ENCODE measurements at places on chromosomes 2 and 18. TPM values are rescaled to one million over a fixed set of nuclear protein-coding genes. Genes with fewer than 3 reads are reported as not detected.
A peak's percentile ranks its signal among the peaks of the same experiment; 100 is the strongest.

GRCh38 chr2:113812204-113812603 lies 55.8 kb upstream of the SLC35F5 start:
- no peak overlapping the region for H3K4me3 ChIP-seq
- DNase-seq: no peak
- H3K36me3 ChIP-seq: no peaks in the 10 kb centered on the region
- H3K4me1 ChIP-seq: no peaks in the 10 kb centered on the region
- H3K27me3 ChIP-seq: no peaks in the 10 kb centered on the region
- H3K27ac ChIP-seq: no peak overlapping the region

DNA sequence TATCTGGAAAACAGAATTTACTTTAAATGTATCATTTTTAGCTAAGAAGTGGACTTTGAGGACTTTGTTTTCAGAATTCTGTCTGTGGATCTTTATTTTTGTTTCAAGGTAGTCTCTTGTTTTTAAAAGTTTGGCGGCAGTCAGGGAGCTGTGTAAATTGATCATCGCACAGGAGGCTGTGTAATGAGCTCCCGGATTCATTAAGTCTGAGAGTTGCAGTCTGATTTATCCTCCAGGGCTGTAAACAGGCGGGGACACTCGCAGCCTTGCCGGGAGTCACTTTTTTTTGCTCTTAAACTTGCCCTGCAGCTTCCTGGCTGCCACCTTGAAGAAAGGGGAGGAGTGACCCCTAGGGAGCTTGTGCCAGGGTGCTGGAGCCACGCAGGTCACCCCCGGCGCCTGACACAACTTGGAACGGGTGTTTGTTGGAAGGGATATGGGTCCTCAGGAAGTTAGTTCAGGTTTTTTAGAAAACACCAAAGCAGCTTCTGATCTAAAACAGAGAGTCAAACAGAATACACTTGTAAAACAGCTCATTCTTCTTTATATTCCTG lies 76.2 kb downstream of the DCDC2C start:
- H3K27ac ChIP-seq: no peak overlapping the region
- H3K4me3 ChIP-seq: no peak overlapping the region
- peaks cover 28% of the 10 kb centered on the region for H3K27me3 ChIP-seq

ARHGAP15 gene
- not detected for total RNA-seq

TIA1 gene
- 176 TPM for total RNA-seq

DNA sequence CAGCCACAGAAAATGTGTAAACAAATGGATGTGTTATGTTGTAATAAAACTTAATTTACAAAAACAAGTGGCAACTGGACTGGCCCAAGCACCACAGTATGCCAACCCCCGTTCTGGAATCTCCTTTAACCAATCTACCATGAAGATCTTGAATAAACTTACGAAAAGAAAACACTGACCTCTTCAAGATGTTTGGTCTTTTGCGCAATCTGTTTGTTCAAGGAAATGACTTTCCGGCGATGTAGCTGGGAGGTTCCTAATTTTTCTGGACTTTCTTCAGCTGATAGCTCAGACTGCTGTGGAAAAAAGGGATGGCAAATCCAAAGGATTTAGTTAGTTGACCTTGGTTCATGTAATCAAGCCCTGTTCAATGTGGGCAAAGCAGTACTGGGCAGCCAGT lies 55.7 kb downstream of the CCDC93 start:
- no peaks in the 10 kb centered on the region for H3K27me3 ChIP-seq
- no peak overlapping the region for H3K27ac ChIP-seq
- H3K36me3 ChIP-seq: peaks cover 39% of the 10 kb centered on the region
- H3K4me3 ChIP-seq: no peak overlapping the region

GRCh38 chr2:100038011-100038410 lies 104.4 kb downstream of the AFF3 start:
- no peak overlapping the region for H3K27ac ChIP-seq
- H3K4me1 ChIP-seq: peaks cover 17% of the 10 kb centered on the region
- peaks cover 15% of the 10 kb centered on the region for H3K27me3 ChIP-seq
- no peak for DNase-seq
- H3K4me3 ChIP-seq: no peak overlapping the region

DNA sequence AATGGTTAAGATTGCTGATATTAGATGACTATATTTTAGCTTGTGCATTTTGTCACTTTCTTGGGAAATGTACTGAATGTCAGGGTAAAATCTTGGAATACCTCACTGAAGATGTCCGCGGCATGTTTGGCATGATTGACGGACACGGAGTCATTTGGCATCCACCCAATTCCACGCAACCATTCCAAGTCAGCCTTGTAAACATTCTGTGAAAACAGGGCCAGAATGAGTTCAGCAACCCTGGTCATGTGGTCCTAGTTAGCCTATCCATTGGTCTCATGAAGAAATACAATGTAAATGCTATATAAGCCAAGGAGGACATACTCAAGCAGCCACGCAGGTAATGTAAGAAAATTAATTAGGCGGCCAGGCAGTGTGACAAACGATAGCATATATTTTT lies 159.5 kb downstream of the RIF1 start:
- H3K27me3 ChIP-seq: no peaks in the 10 kb centered on the region
- H3K4me1 ChIP-seq: no peaks in the 10 kb centered on the region
- no peak overlapping the region for H3K4me3 ChIP-seq

- no peaks in the 10 kb centered on the region for H3K27me3 ChIP-seq
- peak overlapping the region; percentile 75 for H3K27ac ChIP-seq
- no peak for DNase-seq
- H3K4me1 ChIP-seq: peaks cover 17% of the 10 kb centered on the region
- H3K4me3 ChIP-seq: peak overlapping the region; percentile 90
Measured at GRCh38 chr18:24270937-24271380, 126.7 kb downstream of the OSBPL1A start.

GRCh38 chr2:220442012-220442411 lies 814.6 kb downstream of the SLC4A3 start:
- H3K27me3 ChIP-seq: no peaks in the 10 kb centered on the region
- no peak overlapping the region for H3K4me3 ChIP-seq
- no peaks in the 10 kb centered on the region for H3K4me1 ChIP-seq

DNA sequence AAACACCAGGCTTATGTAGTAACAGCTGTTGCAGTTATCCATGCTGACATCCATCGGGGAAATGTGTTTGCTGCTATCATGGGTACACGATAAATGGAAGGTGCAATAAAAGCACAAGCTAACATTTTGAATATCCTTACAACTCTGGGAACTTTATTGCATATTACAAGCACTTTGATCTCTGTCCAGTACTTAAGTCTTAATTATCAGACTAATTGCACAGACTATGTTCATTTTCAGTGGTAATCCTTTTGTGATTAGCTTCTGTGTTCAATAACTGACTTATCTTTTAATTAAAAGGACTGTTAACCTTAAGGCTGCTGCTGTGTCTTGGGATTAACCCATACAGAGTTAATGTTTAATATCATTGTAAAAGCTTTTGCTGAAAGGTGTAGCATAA lies 101.4 kb upstream of the ATP5MC3 start:
- H3K4me3 ChIP-seq: no peak overlapping the region
- H3K27me3 ChIP-seq: peaks cover 31% of the 10 kb centered on the region
- H3K36me3 ChIP-seq: no peaks in the 10 kb centered on the region
- no peak for DNase-seq
- no peak overlapping the region for H3K27ac ChIP-seq

GRCh38 chr2:196341277-196341841 lies 170.0 kb upstream of the STK17B start:
- H3K4me1 ChIP-seq: peaks cover 3% of the 10 kb centered on the region
- no peaks in the 10 kb centered on the region for H3K27me3 ChIP-seq
- no peak overlapping the region for H3K27ac ChIP-seq
- H3K4me3 ChIP-seq: no peak overlapping the region
- H3K36me3 ChIP-seq: peaks cover 4% of the 10 kb centered on the region
- DNase-seq: no peak

- H3K36me3 ChIP-seq: no peaks in the 10 kb centered on the region
- no peaks in the 10 kb centered on the region for H3K27me3 ChIP-seq
Measured at GRCh38 chr2:31688282-31688681, 107.5 kb upstream of the SRD5A2 start.

DNA sequence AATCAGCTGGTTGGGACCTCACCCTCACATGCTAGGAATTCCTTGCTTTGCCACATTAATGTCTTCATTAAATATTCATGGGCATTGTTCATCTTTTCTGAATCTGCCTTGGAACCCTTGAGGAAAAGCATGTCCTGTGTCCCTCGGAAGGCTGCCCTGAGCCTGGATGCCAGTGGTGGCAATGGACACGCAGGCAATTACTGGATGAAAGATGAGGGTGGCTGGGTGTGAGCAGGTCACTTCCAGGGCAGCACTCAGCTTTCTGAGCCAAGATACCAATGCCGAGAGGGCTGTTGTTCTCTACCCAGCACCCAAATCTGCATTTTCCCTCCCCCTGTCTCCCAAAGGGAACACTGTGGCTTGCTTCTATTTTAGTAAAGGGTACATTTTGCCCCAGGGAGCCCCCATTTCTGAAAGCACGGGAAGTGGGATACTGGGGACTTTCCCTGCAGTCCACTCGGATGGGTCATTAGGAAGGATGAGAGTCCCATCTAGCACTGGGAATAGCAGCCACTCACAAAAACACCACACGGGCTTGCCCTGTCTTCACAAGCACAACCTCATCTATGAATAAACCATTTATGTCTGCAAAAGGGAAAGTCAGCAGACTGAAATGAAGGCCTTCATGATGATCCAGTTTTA lies 234.8 kb downstream of the SOX11 start:
- no peaks in the 10 kb centered on the region for H3K27me3 ChIP-seq
- H3K4me1 ChIP-seq: peaks cover 18% of the 10 kb centered on the region
- no peak overlapping the region for H3K4me3 ChIP-seq
- H3K36me3 ChIP-seq: no peaks in the 10 kb centered on the region

DNA sequence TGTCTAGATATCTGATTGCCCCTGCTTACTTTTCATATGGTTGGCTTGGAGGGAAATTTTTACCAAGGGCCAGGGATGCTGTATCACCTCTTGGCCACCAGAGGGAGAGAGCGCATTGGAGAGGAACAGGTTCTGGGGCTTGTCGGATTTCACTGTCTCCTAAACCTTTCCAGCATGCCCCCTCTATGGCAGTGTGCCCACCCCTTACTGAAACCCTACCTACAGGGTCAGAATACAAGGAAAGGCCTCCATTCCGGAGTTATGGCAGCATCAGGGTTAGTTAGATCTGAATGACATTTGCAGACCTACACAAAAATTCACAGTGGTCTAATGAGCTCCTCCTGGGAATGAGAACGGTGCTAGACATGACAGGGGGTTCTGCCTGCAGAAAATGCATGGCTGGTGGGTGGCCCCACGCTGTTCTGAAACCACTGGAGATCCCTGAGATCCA lies 5.8 kb downstream of the SLC14A2 start:
- no peak for DNase-seq
- peaks cover 12% of the 10 kb centered on the region for H3K4me1 ChIP-seq
- H3K36me3 ChIP-seq: no peaks in the 10 kb centered on the region

DNA sequence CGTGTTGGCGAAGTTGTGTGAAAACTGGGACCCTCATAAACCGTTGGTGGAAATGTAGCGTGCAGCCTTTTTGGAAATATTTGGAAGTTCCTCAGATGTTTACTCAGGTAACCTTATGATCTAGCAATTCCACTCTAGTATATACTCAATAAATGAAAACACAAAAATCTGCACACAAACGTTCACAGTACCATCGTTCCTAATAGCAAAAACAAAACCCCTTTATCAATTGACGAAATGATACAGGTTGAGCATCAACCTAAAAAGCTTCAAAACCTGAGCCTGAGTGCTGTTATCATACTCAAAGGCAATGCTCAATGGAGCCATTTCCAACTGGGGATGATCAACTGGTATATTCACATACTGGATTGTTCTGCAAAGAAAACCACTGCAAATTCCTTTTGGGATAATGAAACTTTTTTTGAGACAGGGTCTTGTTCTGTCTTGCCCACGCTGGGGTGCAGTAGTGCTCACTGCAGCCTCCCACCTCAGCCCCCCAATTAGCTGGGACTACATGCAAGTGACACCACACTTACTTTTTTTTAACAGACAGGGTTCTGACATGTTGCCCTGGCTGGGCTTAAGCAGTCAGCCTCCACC lies 777 bp upstream of the C18orf32 start:
- H3K27me3 ChIP-seq: no peaks in the 10 kb centered on the region
- H3K4me3 ChIP-seq: peak overlapping the region; percentile 97
- peak overlapping the region; percentile 94 for H3K27ac ChIP-seq
- peaks cover 46% of the 10 kb centered on the region for H3K36me3 ChIP-seq
- H3K4me1 ChIP-seq: peaks cover 39% of the 10 kb centered on the region
- DNase-seq: no peak

- peak within 1 kb of the TSS; percentile 96 for H3K4me3 ChIP-seq
- H3K36me3 ChIP-seq: peaks cover 10% of the 10 kb centered on the region
- peak within 1 kb of the TSS; percentile 99 for H3K27ac ChIP-seq
- peaks cover 9% of the 10 kb centered on the region for H3K4me1 ChIP-seq
- peaks cover 3% of the 10 kb centered on the region for H3K27me3 ChIP-seq
- peak; percentile 100 for DNase-seq
Measured at GRCh38 chr2:134918526-134919340, at the start of gene CCNT2. Gene CCNT2, plus strand, starts transcription at chr2:134918822. Its CDS starts 33 bp downstream, at chr2:134918855.

DNA sequence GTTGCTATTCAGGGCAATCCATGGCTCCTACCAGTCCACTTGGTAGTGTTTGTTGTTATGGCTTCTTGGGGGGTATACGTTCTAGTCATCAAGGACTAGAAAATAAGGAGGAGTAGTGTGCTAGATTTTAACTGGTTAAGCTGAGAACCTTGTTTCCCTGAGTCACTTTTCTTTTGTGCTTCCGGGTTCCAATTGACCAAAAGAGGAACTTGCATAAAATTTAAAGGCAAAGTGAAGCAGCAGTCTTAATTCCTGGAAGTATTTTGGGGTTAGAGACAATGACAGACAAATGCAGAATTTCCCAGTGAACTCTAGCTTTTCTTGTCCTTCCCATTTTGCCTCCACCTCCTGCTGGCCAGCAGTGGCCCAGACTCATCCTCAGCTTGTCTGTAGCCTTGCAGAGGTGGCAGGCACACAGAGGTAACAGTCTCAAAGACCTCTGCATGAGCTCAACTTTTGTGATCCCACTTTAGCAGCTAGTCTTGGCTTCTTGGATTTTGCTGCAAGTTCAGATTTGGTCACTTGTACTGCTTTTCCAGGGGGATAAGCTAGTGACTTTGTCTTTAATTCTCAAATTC lies 1105.8 kb upstream of the NXPH2 start:
- no peak for DNase-seq
- H3K27ac ChIP-seq: no peak overlapping the region
- H3K4me1 ChIP-seq: no peaks in the 10 kb centered on the region
- H3K4me3 ChIP-seq: no peak overlapping the region

GEN1 gene
- total RNA-seq: 21.9 TPM

ATP8B1 gene
- 21.7 TPM for total RNA-seq

DNA sequence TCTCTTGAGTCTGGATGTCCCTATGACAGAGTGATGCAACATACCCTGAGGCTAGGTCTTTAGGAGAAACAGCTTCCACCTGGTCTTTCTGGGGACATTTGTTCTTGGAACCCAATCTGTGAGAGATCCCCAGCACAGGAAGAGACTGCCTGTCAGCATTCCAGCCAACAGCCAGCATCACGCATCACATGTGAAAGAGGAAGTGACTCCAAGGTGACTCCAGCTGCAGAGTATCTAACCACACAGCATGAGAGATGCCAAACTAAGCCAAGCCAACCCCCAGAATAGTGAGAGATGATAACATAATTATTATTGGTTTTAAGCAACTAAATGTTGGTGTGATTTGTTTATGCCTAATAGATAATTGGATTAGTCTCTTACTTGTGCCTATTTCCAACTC lies 35.7 kb downstream of the C18orf63 start:
- H3K4me3 ChIP-seq: no peak overlapping the region
- H3K36me3 ChIP-seq: no peaks in the 10 kb centered on the region
- H3K4me1 ChIP-seq: no peaks in the 10 kb centered on the region
- no peak for DNase-seq
- no peak overlapping the region for H3K27ac ChIP-seq
